ENCODE measurements at places on chromosomes 13 and 19.

- no peak for DNase-seq
Measured at GRCh38 chr19:42150911-42151361, 18.7 kb upstream of the POU2F2 start.

DNA sequence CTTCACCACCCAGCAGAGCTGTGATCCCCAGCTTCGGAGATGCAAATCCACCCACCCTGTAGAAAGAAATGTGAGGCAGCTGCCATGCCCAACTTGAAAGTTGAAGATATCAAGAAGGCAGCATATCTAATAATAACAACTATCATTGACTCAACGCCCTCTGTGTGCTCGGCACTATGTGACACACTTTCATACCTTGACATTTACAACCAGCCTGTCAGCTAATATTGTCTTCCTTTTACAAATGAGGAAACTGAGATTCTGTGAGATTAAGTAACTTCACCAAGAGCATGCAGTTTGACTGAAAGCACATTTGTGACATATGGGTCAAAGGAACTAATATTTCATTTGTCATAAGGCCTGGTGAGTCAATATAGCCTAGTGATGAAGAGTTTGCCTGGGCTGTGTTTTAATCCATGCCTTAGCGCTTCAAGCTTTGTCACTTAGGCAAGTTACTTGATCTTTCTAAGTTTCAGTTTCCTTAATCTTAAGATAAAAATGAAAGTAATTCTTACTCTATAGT lies 137.0 kb downstream of the FLT1 start:
- DNase-seq: no peak

- DNase-seq: no peak
Measured at GRCh38 chr13:99275093-99275469, 16.9 kb upstream of the GPR18 start.

GRCh38 chr13:90201676-90202460 lies 1145.6 kb upstream of the MIR17HG start:
- DNase-seq: no peak

- no peak for DNase-seq
Measured at GRCh38 chr13:23715092-23715761, 145.0 kb downstream of the TNFRSF19 start.

GRCh38 chr19:49779731-49780555 lies 13.1 kb downstream of the AP2A1 start:
- no peak for DNase-seq

GRCh38 chr19:44596428-44597130 lies 16.8 kb upstream of the IGSF23 start:
- no peak for DNase-seq

GRCh38 chr19:41527089-41527488 lies 48.9 kb upstream of the CEACAM21 start:
- DNase-seq: no peak

- DNase-seq: no peak
Measured at GRCh38 chr13:75365724-75366173, 116.2 kb downstream of the TBC1D4 start.

GRCh38 chr13:111429064-111429558 lies 108.7 kb downstream of the TEX29 start:
- DNase-seq: no peak

DNA sequence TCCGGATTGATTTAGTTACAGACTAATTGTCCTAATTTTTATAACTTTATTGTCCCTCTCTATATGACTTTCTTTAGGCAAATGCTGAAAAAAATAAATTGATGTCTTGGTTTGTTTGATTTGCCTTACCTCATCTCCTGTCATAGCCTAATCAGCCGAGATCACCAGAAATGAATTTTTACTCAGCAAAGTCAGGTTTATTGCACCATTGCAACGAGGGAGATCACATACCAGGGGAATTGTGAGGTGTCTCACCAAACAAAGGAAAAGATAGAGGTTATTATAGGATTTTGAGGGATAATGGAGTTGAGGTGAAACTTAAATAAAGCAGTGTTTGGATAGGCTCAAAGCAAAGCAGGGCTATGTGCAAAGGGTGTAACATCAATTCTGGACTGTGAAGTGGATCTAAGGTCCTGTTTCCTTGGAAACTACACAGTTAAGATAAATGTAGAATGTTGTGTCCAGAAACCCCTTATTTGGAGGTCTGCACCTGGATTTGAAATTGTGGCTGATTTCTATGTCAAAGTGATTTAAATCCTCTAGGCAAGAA lies 372.6 kb downstream of the OXGR1 start:
- DNase-seq: no peak

- DNase-seq: no peak
Measured at GRCh38 chr13:76792731-76793347, 93.4 kb downstream of the KCTD12 start.

GRCh38 chr13:100439247-100439970 lies 149.2 kb downstream of the GGACT start:
- no peak for DNase-seq

DNA sequence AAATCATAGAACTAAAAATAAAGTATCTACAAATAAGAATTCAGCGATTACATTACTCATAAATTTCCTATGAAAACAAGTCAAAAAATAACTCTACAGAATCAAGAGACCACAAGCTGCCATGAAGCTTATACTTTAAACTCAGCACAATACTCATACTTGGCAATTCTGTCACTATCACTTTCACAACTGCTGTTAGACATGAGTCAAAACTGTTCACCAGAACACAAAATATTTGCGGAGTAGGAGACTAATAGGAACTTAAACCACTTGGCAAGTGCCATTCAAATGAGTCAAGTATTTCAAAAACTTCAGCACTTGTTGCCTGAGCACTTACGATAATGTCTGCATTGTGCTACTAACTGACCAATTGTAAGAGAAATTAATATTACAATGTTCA lies 387.8 kb upstream of the GPC6 start:
- no peak for DNase-seq

DNA sequence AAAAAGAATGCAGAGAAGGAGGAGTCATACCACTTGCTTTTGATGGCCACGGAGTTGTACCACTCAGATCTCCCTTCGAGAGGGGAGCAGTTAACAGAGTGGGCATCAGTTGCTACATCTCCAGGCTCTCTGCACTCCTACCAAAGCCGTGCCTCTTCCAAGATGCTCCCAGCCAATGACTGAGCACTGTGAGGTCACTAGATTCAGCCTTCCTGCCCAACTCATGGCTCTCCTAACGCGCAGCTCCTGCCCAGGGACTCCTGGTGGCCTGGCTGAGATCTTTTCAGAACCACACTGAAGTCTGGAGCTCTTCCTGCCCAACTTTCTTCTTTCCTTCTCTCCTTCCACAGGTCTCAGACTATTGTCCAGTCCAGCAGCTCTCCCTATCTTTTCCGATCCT lies 66.7 kb downstream of the LHFPL6 start:
- DNase-seq: no peak

- no peak for DNase-seq
Measured at GRCh38 chr13:110907951-110908898, 6.6 kb downstream of the ANKRD10 start.

DNA sequence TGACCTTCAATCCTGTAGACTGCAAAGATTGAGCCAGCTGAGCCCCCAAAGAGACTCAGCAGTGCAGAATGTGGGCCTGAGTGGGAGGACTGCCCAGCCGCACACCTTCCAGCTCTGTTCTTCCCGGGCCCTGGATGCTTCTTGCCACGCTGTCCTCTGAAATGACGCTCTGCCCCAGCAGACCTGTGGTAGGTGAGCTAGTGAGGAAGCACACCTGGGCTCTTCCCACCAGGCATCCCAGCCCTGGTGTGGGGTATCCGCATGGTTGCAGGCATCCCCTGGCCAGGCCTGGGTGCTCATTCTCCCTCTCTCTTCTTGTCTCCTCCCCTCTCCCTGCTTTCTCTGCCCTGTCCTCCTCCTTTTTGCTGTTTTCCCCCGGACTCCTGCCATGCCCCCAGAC lies 9.8 kb upstream of the MZF1 start:
- no peak for DNase-seq

GRCh38 chr13:96193728-96194310 lies 103.9 kb downstream of the HS6ST3 start:
- no peak for DNase-seq

DNA sequence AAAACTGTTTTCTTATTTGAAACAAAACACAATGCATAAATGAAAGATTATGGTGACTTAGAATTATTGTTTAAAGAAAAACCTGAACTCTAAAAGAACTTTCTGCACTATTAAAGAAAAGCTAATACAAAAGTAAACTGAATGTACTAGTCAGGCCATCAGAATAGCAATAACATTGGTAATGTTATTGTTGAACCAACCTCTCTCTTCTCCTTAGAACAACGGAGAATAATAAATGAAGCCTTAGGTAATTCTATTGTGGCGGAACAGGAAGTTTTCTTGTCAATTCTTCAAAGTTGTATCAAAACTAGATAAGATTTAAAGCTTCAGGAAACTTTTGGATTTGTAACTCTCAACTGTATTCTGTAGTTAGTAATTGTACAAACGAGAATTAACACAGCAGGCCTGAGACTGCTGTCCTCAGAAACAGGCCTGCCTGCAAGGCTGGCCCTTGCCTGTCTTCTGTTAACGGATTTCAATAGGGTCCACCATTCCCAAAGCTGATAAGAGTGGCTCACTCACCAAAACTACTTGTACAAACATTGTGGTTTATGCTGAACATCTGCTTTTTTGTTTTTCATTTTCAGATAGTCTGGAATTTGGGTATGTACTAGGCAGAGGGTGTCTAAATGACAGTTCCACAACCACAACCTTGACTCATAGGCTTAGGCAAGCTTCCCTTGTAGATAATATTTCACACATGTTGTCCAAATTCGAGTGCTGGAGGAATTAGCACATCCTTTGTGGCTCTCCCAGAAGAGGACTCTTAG lies 825.8 kb downstream of the GPC5 start:
- no peak for DNase-seq

- no peak for DNase-seq
Measured at GRCh38 chr19:56312787-56313657, 1.6 kb downstream of the ZSCAN5A start.

- no peak for DNase-seq
Measured at GRCh38 chr13:44903574-44903985, 85.7 kb downstream of the NUFIP1 start.

- DNase-seq: no peak
Measured at GRCh38 chr19:18000480-18000914, 7.5 kb upstream of the ARRDC2 start.

DNA sequence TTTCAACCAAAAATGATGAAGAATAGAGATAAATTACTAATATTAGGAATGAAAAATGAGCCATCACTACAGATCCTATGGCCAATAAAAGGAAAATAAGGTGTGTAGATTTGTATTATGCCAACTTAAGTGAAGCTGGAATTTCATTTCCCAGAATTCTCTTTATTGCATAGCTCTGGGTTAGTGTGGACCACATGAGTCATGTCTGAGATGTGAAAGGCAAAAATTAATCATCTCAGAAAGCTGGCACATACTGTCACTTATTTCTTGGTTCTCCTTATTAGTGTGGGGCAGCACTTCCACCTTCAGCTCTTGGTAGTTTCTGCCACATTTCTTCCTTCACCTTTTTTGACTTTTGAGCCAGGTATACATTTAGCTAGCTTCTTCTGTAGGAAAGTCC lies 82.6 kb downstream of the KATNAL1 start:
- DNase-seq: no peak

- DNase-seq: no peak
Measured at GRCh38 chr19:37007587-37008220, 70.5 kb upstream of the ZNF420 start.
